ENCODE measurements at places on chromosomes 4 and X.

GRCh38 chr4:20805716-20806115, 105.5 kb downstream of the PACRGL start:
- peak; percentile 6 for DNase-seq

DNA sequence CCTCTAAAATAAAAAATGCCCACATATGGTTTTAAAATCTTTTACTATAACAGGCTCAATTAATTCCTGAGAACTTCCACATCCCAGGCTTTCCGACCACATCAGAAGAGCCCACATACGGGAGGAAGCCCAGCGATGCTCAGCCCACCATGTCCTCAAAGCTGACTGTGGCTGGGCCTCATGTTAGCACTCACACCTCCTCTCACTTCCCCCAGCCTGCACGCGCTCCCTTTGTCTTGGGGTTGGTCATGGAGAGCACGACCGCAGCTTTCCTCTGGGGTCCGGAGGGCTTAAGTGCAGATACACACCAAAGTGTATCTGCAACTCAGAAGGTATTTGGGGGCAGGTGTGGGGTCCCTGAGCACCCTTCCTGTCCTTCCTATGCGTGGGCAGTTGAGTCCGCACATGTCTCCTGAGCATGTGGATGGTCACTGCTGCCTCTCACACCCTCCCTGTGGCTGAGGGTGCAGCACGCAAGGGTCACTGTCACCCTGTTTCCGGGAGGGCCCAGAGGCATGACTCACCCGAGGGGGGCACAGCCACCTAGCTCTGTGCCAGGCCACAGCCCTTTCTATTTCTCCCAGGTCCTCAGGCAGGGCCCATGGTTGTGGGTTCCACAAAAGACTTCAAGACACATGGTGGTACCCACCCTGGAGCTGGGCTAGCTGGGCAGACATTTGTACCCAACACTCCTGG, 21.2 kb downstream of the WDR1 start:
- DNase-seq: no peak

- no peak for DNase-seq
These were observed 33.6 kb upstream of the KDR start for GRCh38 chr4:55158957-55159356.

DNA sequence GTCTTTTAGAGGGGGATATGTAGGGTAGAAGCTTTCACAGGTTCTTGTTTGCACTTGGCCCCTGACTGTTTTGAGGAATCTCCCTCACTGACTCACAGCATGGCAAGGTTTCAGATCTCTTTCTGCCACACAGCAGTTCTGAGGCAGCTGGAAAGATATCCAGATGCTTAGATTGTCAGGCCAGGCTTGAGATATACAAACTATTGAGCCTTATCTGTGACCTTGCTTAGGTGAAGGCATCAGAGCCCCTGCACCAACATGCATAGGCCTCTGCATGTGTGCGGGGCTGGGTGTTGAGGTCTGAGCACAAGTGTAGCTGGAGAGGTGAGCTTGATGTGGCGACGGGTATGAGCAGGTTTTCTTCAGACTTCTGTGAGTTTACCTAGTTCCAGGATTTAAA, 80.9 kb upstream of the MSANTD1 start:
- peak; percentile 54 for DNase-seq

- DNase-seq: peak; percentile 76
These were observed at the start of gene SLC10A7 for GRCh38 chr4:146521541-146522097. SLC10A7 (minus strand) TSS chr4:146521940; CDS start chr4:146521717, 223 bp downstream.

GRCh38 chr4:88177983-88178625, 19.7 kb upstream of the ABCG2 start:
- DNase-seq: peak; percentile 84

- no peak for DNase-seq
These were observed 89.5 kb upstream of the HPGD start for GRCh38 chr4:174611792-174612191.

GRCh38 chrX:67749536-67749935, 205.7 kb downstream of the AR start:
- DNase-seq: no peak

GRCh38 chr4:2848449-2848848, 4.8 kb downstream of the ADD1 start:
- DNase-seq: no peak

DNA sequence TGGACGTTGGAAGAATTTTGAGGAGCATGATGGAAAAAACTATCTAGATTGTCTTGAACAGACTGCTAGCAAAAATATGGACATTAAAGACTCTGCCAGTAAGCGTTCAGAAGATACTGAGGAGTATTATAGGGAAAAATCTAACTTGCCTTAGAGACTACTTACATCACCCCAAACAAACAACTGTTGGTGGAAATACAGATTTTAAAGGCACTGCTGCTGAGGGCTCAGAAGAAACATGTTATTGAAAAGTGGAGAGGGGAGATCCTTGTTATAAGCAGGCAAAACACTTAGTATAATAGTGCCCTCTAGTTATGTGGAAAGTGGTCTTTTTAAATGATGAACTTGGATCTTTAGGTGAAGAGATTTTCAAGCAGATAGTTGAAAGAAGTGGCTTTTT, 29.2 kb downstream of the MAD2L1 start:
- no peak for DNase-seq

DNA sequence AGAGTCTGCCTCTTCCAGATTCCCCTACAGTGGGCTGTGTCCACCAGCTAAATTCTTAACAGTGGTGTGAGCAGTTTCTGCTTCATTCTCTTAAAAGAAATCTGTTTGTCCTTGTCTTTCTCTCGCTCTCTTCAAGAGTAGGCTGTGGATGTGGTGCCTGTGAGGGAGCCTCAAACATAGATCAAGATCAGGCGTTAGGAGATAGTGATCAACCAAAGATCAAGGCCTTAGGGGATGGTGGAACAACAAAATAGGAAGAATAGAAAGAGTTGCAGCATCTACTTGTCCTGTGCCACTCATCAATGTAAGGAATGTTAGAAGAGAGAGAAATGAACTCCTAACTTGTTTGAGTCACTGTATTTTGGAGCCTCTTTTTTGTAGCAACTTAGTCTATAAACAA, 144.2 kb downstream of the AASDH start:
- no peak for DNase-seq

DNA sequence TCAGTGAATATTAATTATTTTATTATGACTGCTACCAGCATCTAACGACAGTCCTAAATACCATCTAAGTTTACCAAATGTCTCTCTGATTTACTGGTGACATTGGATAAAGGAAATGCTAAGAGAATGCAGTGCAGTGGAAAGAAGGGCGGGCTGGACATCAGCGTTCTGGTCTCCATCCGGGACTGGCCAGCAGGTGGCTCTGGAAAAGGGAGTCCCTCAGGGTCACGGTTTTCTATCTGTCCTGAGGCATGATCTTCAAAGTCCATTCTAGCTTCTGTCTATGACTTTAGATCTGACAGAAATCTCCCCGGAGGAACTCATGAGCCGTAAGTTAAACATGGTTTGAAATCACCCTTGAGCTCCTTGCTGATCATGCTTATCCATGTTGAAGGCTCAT, 3.3 kb downstream of the TRIM2 start:
- peak; percentile 16 for DNase-seq

GRCh38 chr4:118898684-118899138, 10.1 kb downstream of the SYNPO2 start:
- DNase-seq: no peak
